ENCODE measurements at places on chromosomes 7 and 10. TPM values are rescaled to one million over a fixed set of nuclear protein-coding genes. Genes with fewer than 3 reads are reported as not detected.

DNA sequence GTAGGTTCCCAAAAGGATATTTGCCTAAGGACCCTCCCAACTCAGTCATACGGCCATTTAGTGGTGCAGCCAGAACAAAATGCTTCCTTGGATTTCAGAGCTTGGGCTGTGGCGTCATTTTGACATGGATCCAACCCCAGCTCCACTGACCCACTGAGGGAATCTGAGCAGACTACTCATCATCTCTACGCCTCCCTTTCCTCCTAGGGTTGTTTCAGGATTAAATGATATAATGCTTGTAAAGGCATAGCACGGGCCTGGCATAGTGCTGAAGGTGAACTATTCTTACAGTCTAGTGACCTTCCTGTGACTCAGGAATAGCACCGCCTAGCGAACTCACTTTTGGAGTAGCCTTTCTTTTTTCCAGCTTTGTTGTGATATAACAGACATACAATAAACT, 70.3 kb upstream of the LOXL4 start:
- no peak for DNase-seq

GRCh38 chr10:12950583-12951128, 50.9 kb downstream of the CCDC3 start:
- DNase-seq, result no peak

- peak; percentile 57 for DNase-seq
Measured at GRCh38 chr10:100008708-100009282, 952 bp downstream of the DNMBP start.

Gene EN2
- total RNA-seq, result not detected

DNA sequence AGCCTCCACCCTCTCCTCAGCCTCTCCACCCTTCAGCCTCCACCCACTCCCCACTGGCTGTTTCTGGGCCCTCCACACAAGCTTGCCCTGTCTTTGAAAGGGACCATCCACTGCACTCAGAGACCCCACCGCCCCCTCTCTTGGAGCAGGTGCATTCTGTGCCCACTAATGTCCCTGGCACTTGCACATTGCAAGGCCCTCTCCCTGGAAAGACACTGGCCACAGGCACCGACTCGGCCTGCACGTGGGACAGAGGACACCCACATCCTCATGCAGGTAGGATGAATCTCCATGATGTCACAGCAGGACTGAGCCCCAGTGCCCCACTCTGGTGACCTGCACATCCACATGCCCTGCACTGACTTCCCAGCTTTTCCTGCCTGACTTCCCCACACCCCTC, 36.8 kb upstream of the EBF3 start:
- DNase-seq, result no peak

Gene HOXA5
- total RNA-seq, result 21.4 TPM

All from endothelial cell of umbilical vein (primary cell).